ENCODE measurements at places on chromosomes 7 and 10. TPM values are rescaled to one million over a fixed set of nuclear protein-coding genes. Genes with fewer than 3 reads are reported as not detected.
A peak's percentile ranks its signal among the peaks of the same experiment; 100 is the strongest.

GRCh38 chr10:14839305-14839695 is 1.2 kb downstream of the HSPA14 start:
- peaks cover 7% of the 10 kb centered on the region for H3K4me1 ChIP-seq
- H3K27me3 ChIP-seq = no peaks in the 10 kb centered on the region
- H3K4me3 ChIP-seq = peak overlapping the region; percentile 97
- peak overlapping the region; percentile 80 for H3K27ac ChIP-seq
- no peaks in the 10 kb centered on the region for H3K36me3 ChIP-seq

- no peaks in the 10 kb centered on the region for H3K27me3 ChIP-seq
- no peak for DNase-seq
These were observed 115.1 kb downstream of the GNAI1 start for GRCh38 chr7:80249619-80250295.

DNA sequence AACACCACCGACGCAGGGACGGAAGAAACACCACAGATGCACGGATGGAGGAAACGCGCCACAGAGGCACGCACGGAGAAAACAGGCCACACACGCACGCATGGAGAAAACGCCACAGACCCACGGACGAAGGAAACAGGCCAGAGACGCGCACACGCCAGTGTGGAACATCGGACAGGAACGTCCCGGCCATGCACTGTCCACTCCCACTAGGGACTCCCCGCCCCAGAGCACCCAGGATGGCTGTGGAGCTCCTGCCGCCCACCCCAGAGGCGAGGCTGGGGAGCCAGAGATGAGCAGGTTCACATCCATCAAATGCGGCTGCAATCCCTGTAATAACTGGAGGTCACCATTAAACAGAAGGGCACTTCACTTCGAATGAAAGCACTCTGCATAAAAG is 17.3 kb downstream of the DIP2C start:
- no peak for DNase-seq
- no peaks in the 10 kb centered on the region for H3K27me3 ChIP-seq
- no peaks in the 10 kb centered on the region for H3K4me1 ChIP-seq
- H3K4me3 ChIP-seq = no peak overlapping the region
- H3K27ac ChIP-seq = no peak overlapping the region
- no peaks in the 10 kb centered on the region for H3K36me3 ChIP-seq

DNA sequence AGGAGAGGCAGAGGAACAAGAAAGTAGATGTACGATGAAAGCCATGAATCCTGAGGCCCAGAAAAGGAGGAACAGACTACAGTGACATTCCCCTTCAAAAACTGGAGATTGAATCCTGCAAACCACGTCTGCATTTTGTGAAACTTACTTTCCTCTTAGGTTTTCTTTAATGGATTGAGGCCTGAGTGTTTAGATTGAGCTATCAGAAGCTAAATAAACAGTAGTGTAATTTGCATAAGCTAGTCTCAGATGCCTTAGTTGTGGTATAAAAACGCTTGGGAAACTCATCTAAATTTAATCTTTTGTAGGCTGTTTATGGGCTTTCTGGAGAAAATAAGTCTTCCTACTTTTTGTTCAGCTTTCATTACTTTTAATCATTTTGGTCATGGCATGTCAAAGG is 94.8 kb upstream of the HDAC9 start:
- DNase-seq = no peak
- no peaks in the 10 kb centered on the region for H3K4me1 ChIP-seq
- no peaks in the 10 kb centered on the region for H3K36me3 ChIP-seq
- no peak overlapping the region for H3K27ac ChIP-seq

GRCh38 chr10:75294866-75295701 is 59.3 kb upstream of the COMTD1 start:
- peak overlapping the region; percentile 70 for H3K27ac ChIP-seq
- H3K36me3 ChIP-seq = no peaks in the 10 kb centered on the region
- DNase-seq = peak; percentile 72
- H3K4me1 ChIP-seq = no peaks in the 10 kb centered on the region

- H3K36me3 ChIP-seq = no peaks in the 10 kb centered on the region
- no peak overlapping the region for H3K27ac ChIP-seq
- H3K4me1 ChIP-seq = no peaks in the 10 kb centered on the region
- no peak overlapping the region for H3K4me3 ChIP-seq
- H3K27me3 ChIP-seq = no peaks in the 10 kb centered on the region
These were observed 285.5 kb downstream of the TWIST1 start for GRCh38 chr7:18831943-18832342.

DNA sequence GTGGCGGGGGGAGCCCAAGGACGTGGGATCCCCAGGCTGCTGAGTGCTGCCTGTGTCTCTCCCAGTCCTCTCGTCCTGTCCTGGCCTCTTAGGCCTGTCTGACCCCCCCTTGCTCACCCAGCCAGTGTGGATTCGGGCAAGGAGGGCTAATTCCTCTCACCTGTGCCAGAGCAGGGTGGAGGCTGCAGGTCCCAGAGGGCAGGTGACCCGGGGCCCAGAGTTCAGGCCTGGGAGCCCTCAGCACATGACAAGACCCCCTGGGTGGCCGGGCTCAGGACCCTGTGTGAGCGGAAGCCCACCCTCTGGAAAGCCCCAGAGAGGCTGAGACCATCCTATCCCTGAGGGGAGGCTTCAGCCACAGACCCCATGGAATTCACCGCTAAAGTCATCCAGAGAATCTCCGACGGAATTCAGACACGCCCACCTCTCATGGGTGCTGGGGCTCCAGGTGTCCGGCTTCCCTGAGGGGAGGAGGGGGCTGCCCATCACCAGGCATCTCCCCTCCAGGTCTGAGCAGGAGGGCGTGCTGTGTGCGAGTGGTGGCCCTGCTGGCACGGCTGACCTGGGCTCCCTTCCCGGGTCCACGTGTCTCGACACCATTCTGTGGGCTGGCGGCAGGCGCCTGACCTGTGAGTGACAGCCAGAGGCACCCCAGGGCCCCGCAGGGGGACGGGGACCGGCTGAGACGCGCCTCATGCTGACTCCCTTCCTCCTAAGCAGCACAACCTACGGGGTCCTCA is 5.0 kb downstream of the KNDC1 start:
- H3K27ac ChIP-seq = no peak overlapping the region
- peak; percentile 46 for DNase-seq
- H3K4me1 ChIP-seq = no peaks in the 10 kb centered on the region
- H3K27me3 ChIP-seq = no peaks in the 10 kb centered on the region
- no peak overlapping the region for H3K4me3 ChIP-seq

DNA sequence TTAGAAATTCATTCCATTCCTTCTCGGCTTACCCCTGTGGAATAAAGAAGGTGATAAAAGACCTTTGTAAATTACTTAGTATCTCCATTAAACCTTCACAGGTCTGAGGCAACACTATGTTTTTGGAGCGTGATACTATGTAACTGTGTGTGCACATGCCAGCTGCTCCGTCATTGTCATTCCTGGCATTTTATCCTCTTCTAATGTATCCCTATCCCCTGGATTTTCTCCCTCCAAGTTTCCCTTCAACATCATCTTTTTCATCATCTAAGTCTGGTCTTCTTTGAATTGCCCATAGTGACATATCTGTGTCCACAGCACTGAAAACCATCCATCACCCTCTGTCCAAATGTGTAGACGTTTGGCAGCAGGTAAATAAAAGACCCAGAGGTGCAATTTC is 125.7 kb downstream of the TEX36 start:
- DNase-seq = no peak
- H3K36me3 ChIP-seq = no peaks in the 10 kb centered on the region
- H3K4me3 ChIP-seq = no peak overlapping the region
- H3K27me3 ChIP-seq = no peaks in the 10 kb centered on the region
- no peak overlapping the region for H3K27ac ChIP-seq

- no peak for DNase-seq
- no peak overlapping the region for H3K4me3 ChIP-seq
- no peak overlapping the region for H3K27ac ChIP-seq
- H3K36me3 ChIP-seq = peaks cover 3% of the 10 kb centered on the region
These were observed 41.2 kb downstream of the TNRC18 start for GRCh38 chr7:5382281-5382892.

CDHR1 gene
- total RNA-seq = not detected

CFAP70 gene
- total RNA-seq = 0.98 TPM

AFAP1L2 gene
- total RNA-seq = 0.86 TPM

TFPI2 gene
- total RNA-seq = 2.6 TPM

GPR158 gene
- total RNA-seq = not detected

CYP3A5 gene
- total RNA-seq = 507 TPM
